ENCODE measurements at places on chromosomes 2 and 18.

- no peak overlapping the region for H3K27ac ChIP-seq
- peaks cover 57% of the 10 kb centered on the region for H3K27me3 ChIP-seq
- no peaks in the 10 kb centered on the region for H3K36me3 ChIP-seq
- H3K4me1 ChIP-seq: peaks cover 10% of the 10 kb centered on the region
- DNase-seq: no peak
These were observed 3.0 kb upstream of the ST8SIA5 start for GRCh38 chr18:46759890-46760289.

GRCh38 chr2:109376796-109377495 lies 236.8 kb downstream of the SEPTIN10 start:
- no peak overlapping the region for H3K4me3 ChIP-seq
- H3K27ac ChIP-seq: no peak overlapping the region

DNA sequence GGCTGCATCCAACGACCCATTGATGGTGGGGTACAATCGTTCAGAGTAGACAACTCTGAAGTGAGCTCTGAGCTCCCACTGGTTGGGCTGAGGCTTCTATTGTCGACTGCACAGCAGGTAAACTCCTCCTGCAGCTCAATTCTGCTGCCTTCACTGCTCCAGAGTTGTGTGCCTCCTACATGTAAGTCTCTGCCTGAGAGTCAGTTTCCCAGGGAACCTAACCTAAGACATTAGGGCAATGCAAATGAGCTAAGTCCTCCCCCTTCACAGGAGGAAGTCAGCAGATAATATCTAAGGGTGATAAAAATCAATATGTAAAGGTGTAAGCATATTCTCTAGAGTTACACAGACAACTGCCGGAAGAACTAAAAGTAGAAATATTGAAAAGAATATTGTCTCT lies 22.5 kb upstream of the ACYP2 start:
- H3K4me1 ChIP-seq: peaks cover 16% of the 10 kb centered on the region
- no peaks in the 10 kb centered on the region for H3K36me3 ChIP-seq
- peak overlapping the region; percentile 36 for H3K27ac ChIP-seq
- no peak overlapping the region for H3K4me3 ChIP-seq
- no peak for DNase-seq

GRCh38 chr2:177211169-177211568 lies 1.4 kb upstream of the HNRNPA3 start:
- H3K36me3 ChIP-seq: peaks cover 47% of the 10 kb centered on the region
- DNase-seq: no peak
- H3K4me3 ChIP-seq: peak overlapping the region; percentile 99

GRCh38 chr2:126778561-126779501 lies 119.9 kb upstream of the TEX51 start:
- H3K27ac ChIP-seq: no peak overlapping the region
- DNase-seq: no peak
- peaks cover 12% of the 10 kb centered on the region for H3K4me1 ChIP-seq
- H3K27me3 ChIP-seq: peaks cover 5% of the 10 kb centered on the region
- H3K4me3 ChIP-seq: no peak overlapping the region

- DNase-seq: no peak
- no peak overlapping the region for H3K27ac ChIP-seq
- H3K27me3 ChIP-seq: peaks cover 7% of the 10 kb centered on the region
- H3K36me3 ChIP-seq: no peaks in the 10 kb centered on the region
- peaks cover 16% of the 10 kb centered on the region for H3K4me1 ChIP-seq
These were observed 396.0 kb upstream of the ATP5MC3 start for GRCh38 chr2:175577368-175577970.

DNA sequence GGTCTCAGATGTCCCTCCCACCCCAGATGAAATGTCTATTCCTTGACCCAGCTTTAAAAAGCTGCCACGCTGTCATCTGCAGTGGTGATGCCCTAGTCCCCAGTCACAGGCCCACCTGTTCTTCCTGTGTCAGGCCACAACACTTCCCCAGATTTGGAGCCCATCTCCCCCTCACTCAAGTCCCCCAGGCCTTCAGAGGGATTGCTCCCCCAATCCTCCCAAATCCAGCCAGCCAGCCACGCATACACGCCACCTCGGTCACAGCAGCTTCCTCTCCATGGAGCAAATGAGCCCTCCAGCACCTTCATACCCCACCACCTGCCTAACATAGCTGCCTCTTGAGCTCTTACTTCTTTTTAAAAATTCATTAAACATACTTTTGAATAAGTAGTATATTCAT lies 7.8 kb downstream of the ASTL start:
- H3K27ac ChIP-seq: no peak overlapping the region
- DNase-seq: no peak
- peaks cover 19% of the 10 kb centered on the region for H3K4me1 ChIP-seq
- peaks cover 6% of the 10 kb centered on the region for H3K36me3 ChIP-seq
- H3K27me3 ChIP-seq: no peaks in the 10 kb centered on the region
- H3K4me3 ChIP-seq: no peak overlapping the region

GRCh38 chr2:204177977-204178522 lies 241.5 kb downstream of the ICOS start:
- H3K27me3 ChIP-seq: peaks cover 12% of the 10 kb centered on the region
- H3K4me1 ChIP-seq: no peaks in the 10 kb centered on the region
- no peak overlapping the region for H3K27ac ChIP-seq
- H3K36me3 ChIP-seq: no peaks in the 10 kb centered on the region
- peak; percentile 77 for DNase-seq
- no peak overlapping the region for H3K4me3 ChIP-seq

- H3K4me3 ChIP-seq: no peak overlapping the region
- no peak overlapping the region for H3K27ac ChIP-seq
- no peak for DNase-seq
- H3K4me1 ChIP-seq: no peaks in the 10 kb centered on the region
- no peaks in the 10 kb centered on the region for H3K27me3 ChIP-seq
These were observed 51.4 kb downstream of the TTC32 start for GRCh38 chr2:19850056-19851050.

DNA sequence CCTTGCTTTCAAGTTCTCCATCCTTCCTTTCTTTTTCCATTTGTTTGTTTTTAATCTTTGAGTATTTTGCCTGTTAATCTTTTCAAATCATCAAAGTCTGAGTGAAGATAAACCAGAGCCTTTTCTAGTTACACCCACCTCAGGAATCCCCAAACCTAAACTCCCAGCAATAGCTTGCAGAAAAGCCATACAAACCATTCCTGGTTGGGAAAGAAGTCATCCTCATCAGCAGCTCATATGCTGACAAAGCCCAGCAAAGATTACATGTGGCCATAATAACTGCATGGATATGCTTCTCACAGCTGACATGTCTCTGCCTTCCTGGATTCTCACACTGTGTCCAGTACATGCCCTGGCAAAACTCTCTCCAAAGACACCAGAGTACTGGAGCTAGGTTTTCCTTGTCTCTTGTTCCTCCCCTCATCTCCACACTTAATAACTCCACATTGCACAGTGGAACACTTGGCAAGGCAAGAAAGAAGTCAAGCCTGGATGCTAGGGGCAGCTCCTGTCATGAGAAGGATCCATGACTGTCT lies 126.4 kb upstream of the TLK1 start:
- H3K27ac ChIP-seq: no peak overlapping the region
- no peak overlapping the region for H3K4me3 ChIP-seq
- no peaks in the 10 kb centered on the region for H3K36me3 ChIP-seq
- no peak for DNase-seq
- no peaks in the 10 kb centered on the region for H3K4me1 ChIP-seq
- H3K27me3 ChIP-seq: no peaks in the 10 kb centered on the region

DNA sequence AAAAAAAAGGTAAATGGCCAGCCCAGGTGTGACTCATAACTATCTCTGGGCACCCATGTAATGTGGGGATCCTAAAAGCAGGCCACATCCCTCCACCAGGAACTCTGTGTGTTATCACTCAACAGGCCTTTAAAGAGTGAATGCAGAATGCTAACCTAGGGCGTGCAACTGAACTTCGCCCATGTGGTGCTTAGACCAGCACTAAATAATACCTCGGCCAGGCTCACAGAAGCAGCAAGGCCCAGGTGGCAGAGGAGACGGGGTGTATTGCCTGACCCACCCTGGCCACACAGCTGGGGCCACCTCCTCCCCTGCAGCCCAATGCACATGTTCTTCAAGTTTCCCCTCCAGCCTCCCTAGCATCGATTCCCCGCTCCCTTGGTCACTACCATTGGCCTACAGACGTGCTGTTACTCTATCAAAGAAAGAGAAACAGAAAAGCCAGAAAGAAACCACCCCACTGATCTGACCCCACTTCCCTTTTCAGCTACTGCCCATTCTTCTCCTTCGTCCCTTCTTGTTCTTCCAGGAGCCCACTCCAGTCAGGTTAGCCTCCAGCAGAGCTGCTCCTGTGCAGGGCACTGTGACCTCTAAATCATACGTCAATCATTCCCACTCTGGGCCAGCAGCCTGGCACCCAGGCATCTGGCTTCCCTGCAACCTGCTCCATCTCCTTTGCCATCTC lies 22.0 kb downstream of the FAM178B start:
- H3K27ac ChIP-seq: no peak overlapping the region
- H3K4me1 ChIP-seq: peaks cover 49% of the 10 kb centered on the region
- DNase-seq: no peak
- H3K4me3 ChIP-seq: no peak overlapping the region
- H3K27me3 ChIP-seq: no peaks in the 10 kb centered on the region
- H3K36me3 ChIP-seq: no peaks in the 10 kb centered on the region

GRCh38 chr2:232300894-232301387 lies 77.6 kb upstream of the ALPP start:
- no peak for DNase-seq
- peaks cover 21% of the 10 kb centered on the region for H3K4me1 ChIP-seq
- peaks cover 23% of the 10 kb centered on the region for H3K36me3 ChIP-seq
- H3K27me3 ChIP-seq: no peaks in the 10 kb centered on the region
- no peak overlapping the region for H3K27ac ChIP-seq
- H3K4me3 ChIP-seq: no peak overlapping the region

- DNase-seq: no peak
- H3K27ac ChIP-seq: no peak overlapping the region
- H3K27me3 ChIP-seq: peaks cover 8% of the 10 kb centered on the region
- H3K4me1 ChIP-seq: no peaks in the 10 kb centered on the region
- H3K4me3 ChIP-seq: no peak overlapping the region
- H3K36me3 ChIP-seq: no peaks in the 10 kb centered on the region
These were observed 32.8 kb upstream of the BBS5 start for GRCh38 chr2:169446452-169446851.

DNA sequence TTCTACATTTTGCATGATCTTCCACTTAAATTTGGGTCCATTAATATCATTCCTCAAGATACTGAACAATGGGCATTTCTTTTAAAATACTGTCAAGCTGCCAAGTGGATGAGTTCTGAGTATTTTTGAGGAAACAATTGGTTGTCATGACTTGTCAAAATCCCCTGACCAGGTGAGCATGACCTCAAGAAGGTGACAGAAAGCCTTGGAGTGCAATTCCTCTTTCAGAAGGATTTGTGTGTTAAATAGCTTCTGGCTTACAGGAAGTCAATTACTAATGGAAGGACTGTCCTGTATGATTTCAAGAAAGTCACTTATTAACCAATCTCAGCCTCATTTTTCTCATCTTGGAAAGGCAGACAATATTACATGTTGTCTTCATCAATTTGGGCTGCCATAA lies 460.6 kb downstream of the TSN start:
- no peaks in the 10 kb centered on the region for H3K27me3 ChIP-seq
- no peak overlapping the region for H3K4me3 ChIP-seq
- no peak overlapping the region for H3K27ac ChIP-seq
- no peak for DNase-seq
- no peaks in the 10 kb centered on the region for H3K4me1 ChIP-seq

GRCh38 chr18:70127359-70127758 lies 78.1 kb downstream of the RTTN start:
- H3K4me3 ChIP-seq: no peak overlapping the region
- DNase-seq: no peak
- peaks cover 38% of the 10 kb centered on the region for H3K36me3 ChIP-seq

GRCh38 chr18:79393635-79394533 lies 1.8 kb upstream of the NFATC1 start:
- H3K27me3 ChIP-seq: peaks cover 24% of the 10 kb centered on the region
- H3K36me3 ChIP-seq: peaks cover 13% of the 10 kb centered on the region
- H3K27ac ChIP-seq: peak overlapping the region; percentile 91
- H3K4me1 ChIP-seq: peaks cover 28% of the 10 kb centered on the region
- peak overlapping the region; percentile 78 for H3K4me3 ChIP-seq

DNA sequence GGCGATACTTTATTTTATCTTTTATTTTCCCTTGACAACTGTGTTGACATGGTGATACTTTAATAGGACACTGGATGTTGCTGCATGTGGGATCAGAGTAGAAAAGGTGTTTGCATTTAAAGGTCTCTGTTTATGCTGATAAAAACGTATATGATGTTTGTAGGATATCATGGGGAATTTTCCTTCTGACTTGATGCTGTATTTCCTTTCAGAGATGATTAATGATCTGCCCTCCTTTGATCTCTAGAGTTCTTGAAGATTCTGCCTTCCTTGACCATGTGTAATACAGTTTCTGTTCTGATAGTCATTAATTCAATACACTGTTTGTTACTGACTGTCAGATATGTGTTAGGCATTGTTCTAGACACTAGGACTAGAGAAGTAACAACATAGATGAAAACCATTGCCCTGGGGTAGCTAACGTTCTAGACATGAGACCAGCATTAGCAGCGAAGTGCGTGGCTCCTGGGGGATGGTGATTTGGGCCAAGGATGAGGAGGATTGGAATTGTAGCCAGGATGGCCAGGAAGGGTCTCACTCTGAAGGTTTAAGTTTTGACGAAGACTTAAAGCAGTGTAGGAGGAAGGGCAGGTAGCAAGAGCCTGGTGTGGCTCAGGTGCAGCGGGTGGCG lies 2.8 kb downstream of the ATG4B start:
- no peaks in the 10 kb centered on the region for H3K27me3 ChIP-seq
- no peak overlapping the region for H3K4me3 ChIP-seq
- DNase-seq: no peak
- H3K27ac ChIP-seq: peak overlapping the region; percentile 34

DNA sequence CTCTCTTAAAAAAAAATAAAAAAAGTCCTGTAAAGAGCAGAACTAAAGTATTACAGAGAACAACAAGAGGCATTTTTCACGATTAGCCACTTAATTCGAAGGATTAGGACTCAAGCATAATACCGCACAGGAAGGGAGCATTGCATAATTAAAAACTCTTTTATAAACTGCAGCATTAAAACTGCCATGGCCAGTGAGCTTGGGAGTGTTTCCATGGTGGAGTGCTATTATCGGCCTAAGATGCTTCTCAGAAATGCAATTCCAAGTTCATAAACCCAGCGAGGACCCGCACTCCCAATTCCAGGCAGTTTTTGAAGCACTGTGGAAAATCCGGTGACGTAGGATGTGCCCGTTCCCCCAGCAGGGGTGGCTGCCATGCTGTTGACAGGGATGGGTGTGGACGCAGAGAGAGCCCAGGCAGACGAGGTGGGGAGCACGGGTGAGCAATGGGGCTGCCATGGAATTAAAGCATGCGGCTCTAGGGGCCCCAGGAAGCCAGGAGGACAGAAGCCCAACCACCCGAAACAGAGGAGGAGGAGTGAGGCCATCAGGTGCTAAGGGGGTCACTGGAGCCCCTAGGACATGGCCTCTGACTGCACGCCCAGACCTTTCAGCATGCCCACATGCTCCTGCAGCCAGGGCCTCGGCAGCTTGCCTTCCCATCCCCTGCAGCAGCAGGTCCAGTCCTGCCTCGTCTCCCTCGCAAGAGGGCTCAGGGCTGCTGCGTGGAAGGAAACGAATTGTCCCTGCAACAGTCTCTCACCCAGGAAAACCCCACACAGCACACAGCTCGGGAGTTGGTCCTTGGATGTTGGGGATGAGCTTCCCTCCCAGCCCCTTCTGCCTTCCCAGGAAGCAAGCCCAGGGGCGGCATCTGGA lies 233.4 kb downstream of the NDUFA10 start:
- H3K27me3 ChIP-seq: peaks cover under 1% of the 10 kb centered on the region
- no peak for DNase-seq
- no peak overlapping the region for H3K4me3 ChIP-seq
- H3K36me3 ChIP-seq: no peaks in the 10 kb centered on the region
- no peaks in the 10 kb centered on the region for H3K4me1 ChIP-seq
- no peak overlapping the region for H3K27ac ChIP-seq

- H3K27ac ChIP-seq: no peak overlapping the region
- no peak overlapping the region for H3K4me3 ChIP-seq
- DNase-seq: no peak
- no peaks in the 10 kb centered on the region for H3K4me1 ChIP-seq
- no peaks in the 10 kb centered on the region for H3K27me3 ChIP-seq
These were observed 746.6 kb upstream of the DDX18 start for GRCh38 chr2:117067900-117068299.
